ENCODE measurements at places on chromosomes 12 and 14. TPM values are rescaled to one million over a fixed set of nuclear protein-coding genes. Genes with fewer than 3 reads are reported as not detected.

GRCh38 chr12:88638388-88638787, 58.1 kb upstream of the KITLG start:
- H3K4me1 ChIP-seq: no peaks in the 10 kb centered on the region
- no peak overlapping the region for H3K4me3 ChIP-seq
- DNase-seq: no peak

Gene SLC5A8
- 0.22 TPM for polyA plus RNA-seq

Gene ACRBP
- 4.0 TPM for polyA plus RNA-seq

Gene PTPRR
- polyA plus RNA-seq: 3.0 TPM

DNA sequence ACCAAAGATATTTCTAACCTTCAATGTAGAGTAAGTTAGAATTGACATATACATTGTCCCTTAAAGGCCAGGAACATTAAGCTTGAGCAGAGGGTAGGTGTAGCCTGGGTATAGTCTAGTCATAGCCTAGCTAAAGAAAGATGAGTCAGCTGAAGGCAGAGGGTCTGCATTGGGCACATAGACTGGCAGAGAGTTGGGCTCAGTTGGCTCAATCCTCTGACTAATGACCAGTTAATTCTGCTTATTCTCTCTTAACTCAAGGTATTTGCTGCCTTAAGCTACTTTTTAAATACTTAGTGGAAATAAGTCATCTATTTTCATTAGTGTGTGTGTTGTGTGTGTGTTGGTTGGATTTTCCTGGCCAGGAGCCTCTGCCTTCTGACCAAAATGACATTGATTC, 467.1 kb downstream of the RAD51B start:
- no peak overlapping the region for H3K27ac ChIP-seq
- no peak overlapping the region for H3K4me3 ChIP-seq
- H3K36me3 ChIP-seq: no peaks in the 10 kb centered on the region
- H3K27me3 ChIP-seq: no peaks in the 10 kb centered on the region

DNA sequence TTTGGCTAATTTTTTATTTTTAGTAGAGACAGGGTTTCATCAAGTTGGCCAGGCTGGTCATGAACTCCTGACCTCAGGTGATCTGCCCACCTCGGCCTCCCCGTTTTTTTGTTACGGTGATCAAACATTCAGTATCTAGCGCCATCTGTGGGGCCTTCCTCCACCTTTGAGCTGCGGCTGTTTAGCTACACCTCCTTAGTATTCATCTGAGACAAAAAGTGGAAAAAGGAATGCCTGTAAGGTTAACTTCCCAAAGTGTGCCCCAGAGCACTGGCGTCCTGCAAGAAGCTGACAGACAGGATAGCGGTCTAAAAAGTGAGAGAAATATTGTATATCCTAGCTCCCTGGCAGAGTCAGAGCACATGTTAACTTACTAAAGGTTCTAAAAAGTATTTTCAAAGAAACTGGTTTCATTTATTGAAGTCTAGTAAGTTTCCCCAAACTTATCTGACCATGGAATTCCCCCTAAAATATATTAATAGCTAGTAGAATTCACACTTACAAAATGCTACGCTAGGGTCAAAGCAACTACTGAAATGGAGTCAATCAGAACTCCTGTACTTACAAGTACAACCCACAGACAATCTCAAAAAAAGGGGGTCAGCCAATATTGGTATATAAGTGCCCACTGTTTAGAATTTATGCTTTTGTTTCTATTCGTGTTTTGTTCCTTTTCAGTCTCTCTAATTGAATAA, 59.1 kb downstream of the DUSP16 start:
- H3K4me3 ChIP-seq: no peak overlapping the region
- H3K27me3 ChIP-seq: no peaks in the 10 kb centered on the region
- DNase-seq: no peak
- H3K4me1 ChIP-seq: peaks cover 22% of the 10 kb centered on the region
- H3K36me3 ChIP-seq: peaks cover 15% of the 10 kb centered on the region

Gene RBMS2
- 22.5 TPM for polyA plus RNA-seq

DNA sequence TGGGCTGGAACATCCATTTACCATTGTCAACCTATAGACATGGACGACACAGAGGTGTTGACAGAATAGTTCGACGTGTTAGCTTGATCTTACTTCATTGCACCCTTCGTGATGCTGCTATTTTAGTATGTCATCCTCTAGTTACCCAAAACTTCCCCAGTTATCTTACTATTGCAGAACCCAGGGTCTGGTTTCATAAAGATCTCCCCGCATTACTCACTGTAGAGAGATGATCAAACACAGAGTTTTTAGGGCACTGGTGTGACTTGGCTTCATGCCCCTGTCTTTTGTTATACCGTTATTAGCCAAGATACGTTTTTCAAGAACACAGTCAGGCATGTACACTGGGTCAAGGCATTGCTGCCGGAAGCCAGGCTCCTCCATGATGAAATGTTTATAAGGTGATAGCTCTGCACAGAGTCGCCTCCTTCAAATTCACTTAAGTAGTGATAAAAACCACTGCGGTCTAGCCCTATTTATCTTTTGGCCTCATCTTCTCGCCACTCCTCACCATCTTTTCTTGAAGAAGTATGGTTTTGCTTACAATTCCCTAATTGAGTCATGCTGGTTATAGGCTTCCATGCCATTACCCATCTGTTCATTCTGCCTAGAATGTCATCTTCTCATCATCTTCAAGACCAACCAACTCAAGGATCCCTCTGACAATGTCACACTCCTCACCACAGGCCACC, 1127.9 kb downstream of the VRK1 start:
- no peaks in the 10 kb centered on the region for H3K36me3 ChIP-seq
- H3K4me3 ChIP-seq: no peak overlapping the region
- no peak for DNase-seq
- no peaks in the 10 kb centered on the region for H3K27me3 ChIP-seq
- no peak overlapping the region for H3K27ac ChIP-seq

DNA sequence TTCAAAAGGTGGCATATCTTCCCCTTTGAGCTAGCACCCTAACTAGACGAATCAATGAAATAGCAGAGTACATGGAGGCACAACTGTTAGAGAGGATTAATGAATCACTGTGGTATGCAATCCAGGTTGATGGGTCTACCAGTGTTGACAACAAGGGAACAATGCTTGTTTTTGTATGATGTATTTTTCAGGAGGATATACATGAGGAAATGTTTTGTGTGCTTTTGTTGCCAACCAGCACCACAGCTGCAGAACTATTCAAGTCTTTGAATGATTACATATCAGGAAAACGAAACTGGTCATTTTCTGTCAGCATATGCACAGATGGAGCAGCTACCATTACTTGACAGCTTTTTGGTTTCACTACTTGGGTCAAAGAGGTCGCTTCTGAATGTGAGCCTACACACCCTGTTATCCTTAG, 142.6 kb downstream of the GPHN start:
- H3K27ac ChIP-seq: no peak overlapping the region
- H3K4me3 ChIP-seq: no peak overlapping the region
- H3K36me3 ChIP-seq: no peaks in the 10 kb centered on the region
- no peaks in the 10 kb centered on the region for H3K27me3 ChIP-seq
- DNase-seq: no peak

DNA sequence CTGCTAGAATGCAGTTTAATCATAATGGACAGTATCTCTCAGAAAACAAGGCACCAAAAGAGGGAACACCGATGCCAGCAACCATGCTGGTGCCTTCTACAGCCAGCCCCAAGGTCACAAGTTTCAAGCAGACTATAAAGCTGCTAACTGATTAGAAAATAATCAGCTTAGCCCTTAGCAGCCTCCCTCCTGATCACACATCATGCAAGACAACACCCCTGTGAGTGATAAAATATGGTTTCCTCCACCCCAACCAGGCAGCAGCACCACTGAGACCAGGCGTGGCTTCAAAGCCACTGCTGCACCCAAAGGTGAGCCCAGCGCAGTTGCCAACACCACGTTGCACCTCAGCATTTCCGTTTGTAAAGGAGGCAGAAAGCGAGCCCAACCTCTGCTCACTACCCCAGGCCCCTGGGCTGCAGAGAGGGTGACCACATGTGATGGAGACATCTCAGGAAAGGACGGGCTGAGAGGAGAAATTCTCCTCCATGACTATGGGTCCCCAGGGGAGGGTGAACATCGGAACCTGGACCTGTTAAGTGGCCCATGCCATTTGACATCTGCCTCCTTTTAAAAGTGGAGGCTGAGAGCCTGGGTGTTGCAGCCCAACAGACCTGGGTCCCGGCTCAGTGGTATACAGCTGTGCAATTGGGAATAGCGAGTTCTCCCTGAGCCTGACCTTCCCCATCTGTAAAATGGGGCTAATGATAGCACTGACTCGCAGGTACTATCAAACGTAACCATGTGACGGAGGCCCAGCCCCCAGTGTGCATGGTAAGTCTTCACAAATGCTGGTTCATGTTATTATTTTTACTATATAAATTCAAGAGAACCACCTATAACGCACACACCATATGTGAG, 11.5 kb downstream of the ZFP36L1 start:
- peaks cover 1% of the 10 kb centered on the region for H3K36me3 ChIP-seq
- H3K27me3 ChIP-seq: no peaks in the 10 kb centered on the region
- H3K4me3 ChIP-seq: no peak overlapping the region
- H3K27ac ChIP-seq: peak overlapping the region; percentile 93
- peak; percentile 90 for DNase-seq
- peaks cover 78% of the 10 kb centered on the region for H3K4me1 ChIP-seq

Gene SLC25A47
- 0.37 TPM for polyA plus RNA-seq

DNA sequence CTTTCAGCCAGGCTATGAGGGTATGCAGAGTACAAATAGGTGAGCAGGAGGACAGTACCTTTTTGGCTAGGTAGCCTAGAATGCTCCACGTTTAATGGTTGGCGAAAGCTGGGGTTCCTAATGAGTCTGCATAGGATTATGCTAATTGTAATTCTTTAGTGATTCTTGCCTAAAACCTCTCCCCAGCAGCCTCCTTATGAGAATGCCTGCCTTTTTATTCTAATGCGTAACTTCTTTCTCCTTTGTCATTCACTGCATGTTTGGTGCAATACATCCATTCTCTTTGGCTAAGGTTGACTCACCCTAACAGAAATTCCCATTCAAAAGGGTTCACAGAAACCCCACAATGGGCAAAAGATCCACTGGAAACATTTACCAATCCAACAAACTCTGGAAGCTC, 752.2 kb downstream of the FSCB start:
- no peaks in the 10 kb centered on the region for H3K36me3 ChIP-seq
- H3K4me3 ChIP-seq: no peak overlapping the region
- DNase-seq: no peak

Gene GPD1
- 174 TPM for polyA plus RNA-seq

Gene TAS2R13
- polyA plus RNA-seq: 0.03 TPM

DNA sequence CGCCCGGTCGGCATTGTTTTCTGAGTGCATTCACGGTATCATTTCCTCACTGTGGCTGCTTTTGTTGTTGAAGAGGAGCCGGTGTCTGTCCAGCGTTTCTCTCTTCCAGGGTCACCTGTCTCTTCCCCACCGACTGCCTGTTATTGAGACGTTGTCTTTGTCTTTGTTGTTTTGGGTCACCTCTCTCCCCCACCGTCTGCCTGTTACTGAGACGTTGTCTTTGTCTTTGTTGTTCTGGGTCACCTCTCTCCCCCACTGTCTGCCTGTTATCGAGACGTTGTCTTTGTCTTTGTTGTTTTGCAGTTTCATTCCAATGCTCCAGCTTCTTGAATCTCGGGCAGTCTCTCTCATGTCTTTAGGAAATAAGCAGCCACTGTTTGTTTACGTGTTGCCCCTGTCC, 69.9 kb downstream of the DDX51 start:
- H3K27me3 ChIP-seq: no peaks in the 10 kb centered on the region
- H3K36me3 ChIP-seq: peaks cover 75% of the 10 kb centered on the region
- no peak for DNase-seq
- no peak overlapping the region for H3K4me3 ChIP-seq

Gene STYX
- 11.9 TPM for polyA plus RNA-seq

DNA sequence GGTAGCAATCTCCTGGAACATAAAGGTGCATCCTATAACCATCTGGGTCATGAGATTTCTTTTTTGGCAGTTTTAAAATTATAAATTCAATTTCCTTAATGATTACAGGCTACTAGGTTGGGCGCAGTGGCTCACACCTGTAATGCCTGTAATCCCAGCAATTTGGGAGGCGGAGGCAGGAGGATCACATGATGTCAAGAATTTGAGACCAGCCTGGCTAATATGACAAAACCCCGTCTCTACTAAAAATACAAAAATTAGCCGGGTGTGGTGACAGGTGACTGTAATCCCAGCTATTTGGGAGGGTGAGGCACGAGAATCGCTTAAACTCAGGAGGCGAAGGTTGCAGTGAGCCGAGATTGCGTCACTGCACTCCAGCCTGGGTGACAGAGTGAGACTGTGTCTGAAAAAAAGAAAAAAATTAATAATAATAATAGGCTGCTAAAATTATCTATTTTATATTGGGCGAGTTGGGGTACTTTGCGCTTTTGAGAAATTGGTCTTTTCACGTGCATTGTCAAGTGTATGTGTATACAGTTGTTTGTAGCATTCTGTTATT, 17.2 kb upstream of the ARF6 start:
- H3K4me1 ChIP-seq: peaks cover 10% of the 10 kb centered on the region
- H3K27me3 ChIP-seq: no peaks in the 10 kb centered on the region
- no peak overlapping the region for H3K4me3 ChIP-seq
- no peak for DNase-seq
- no peak overlapping the region for H3K27ac ChIP-seq

DNA sequence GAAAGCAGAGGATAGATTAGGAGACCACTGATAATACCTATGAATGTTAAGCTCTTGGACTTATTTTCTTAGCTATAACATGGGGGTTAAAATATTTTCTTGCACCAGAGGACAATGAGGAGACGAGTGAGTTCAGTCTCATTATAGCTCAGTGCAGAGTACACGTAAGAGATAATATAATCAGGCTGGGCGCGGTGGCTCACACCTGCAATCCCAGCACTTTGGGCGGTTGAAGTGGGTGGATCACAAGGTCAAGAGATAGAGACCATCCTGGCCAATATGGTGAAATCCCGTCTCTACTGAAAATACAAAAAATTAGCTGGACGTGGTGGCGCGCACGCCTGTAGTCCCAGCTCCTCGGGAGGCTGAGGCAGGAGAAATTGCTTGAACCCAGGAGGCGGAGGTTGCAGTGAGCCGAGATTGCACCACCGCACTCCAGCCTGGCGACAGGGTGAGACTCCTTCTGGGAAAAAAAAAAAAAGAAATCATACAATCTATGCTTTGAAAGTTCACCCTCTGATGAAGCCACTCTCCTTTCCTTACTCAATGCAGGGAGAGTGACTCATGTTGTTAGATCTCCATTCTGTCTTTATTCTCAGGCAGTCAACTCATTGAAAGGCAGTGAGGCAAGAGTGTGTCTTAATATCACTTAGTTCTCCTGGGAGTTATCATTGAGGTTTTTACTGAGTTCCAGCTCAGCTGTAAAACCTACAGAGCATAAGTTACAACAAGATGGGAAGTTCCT, 134.2 kb downstream of the SYNE2 start:
- H3K4me3 ChIP-seq: no peak overlapping the region
- peak; percentile 70 for DNase-seq
- H3K27ac ChIP-seq: peak overlapping the region; percentile 66
- H3K4me1 ChIP-seq: no peaks in the 10 kb centered on the region
- H3K36me3 ChIP-seq: peaks cover 10% of the 10 kb centered on the region

Gene AQP6
- polyA plus RNA-seq: 0.49 TPM

Gene SPSB2
- polyA plus RNA-seq: 15.3 TPM

GRCh38 chr14:68598621-68599447, 194.0 kb downstream of the ZFP36L1 start:
- H3K4me1 ChIP-seq: peaks cover 52% of the 10 kb centered on the region
- H3K27me3 ChIP-seq: no peaks in the 10 kb centered on the region
- H3K27ac ChIP-seq: peak overlapping the region; percentile 92
- H3K36me3 ChIP-seq: no peaks in the 10 kb centered on the region
- peak; percentile 80 for DNase-seq
- H3K4me3 ChIP-seq: no peak overlapping the region

GRCh38 chr14:104137297-104138097, 890 bp upstream of the KIF26A start:
- peaks cover 67% of the 10 kb centered on the region for H3K27me3 ChIP-seq
- H3K27ac ChIP-seq: no peak overlapping the region
- H3K36me3 ChIP-seq: no peaks in the 10 kb centered on the region
- peak overlapping the region; percentile 28 for H3K4me3 ChIP-seq

- H3K36me3 ChIP-seq: peaks cover 39% of the 10 kb centered on the region
- H3K4me1 ChIP-seq: peaks cover 7% of the 10 kb centered on the region
- no peaks in the 10 kb centered on the region for H3K27me3 ChIP-seq
Measured at GRCh38 chr12:121009741-121010140, 6.5 kb downstream of the C12orf43 start.

Data from large intestine (tissue), 12 donors.